Heart left ventricle (tissue), 16 donors: ENCODE measurements at places on chromosomes 6 and 20.
A peak's percentile ranks its signal among the peaks of the same experiment; 100 is the strongest.

- no peak for DNase-seq
Observed at GRCh38 chr6:48233063-48233462, 122.1 kb upstream of the PTCHD4 start.

DNA sequence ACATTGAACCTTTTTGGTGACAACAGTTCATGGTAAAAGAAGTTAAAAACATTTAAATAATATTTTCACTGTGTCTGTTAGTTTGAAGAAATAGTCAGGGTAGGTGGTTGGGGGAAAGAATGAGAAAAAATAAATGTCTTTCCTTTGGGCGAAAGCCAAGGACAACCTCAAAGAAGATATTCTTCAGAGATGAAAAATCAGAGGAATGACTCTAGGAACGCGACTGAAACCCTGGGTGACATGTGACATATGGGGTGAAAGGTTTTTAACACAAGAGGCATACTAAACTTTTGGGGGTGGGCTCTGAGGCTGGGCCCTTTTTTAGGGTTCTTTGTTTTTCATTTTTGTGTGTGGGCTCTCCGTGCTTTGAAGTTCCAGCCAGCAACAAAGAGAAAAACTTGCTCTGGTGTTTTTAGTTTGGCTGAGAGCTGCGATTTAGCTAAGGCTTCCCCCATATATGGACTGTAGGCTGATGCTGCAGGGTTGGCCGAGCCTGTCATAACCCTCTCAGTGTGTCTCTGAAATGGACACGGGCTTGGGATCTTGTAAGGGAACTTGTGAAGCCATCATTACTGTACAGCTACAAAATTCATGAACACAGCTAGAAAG lies 610.1 kb upstream of the ARID1B start:
- no peak for DNase-seq

GRCh38 chr20:17645546-17646208 lies 36.4 kb downstream of the RRBP1 start:
- DNase-seq: peak; percentile 4

GRCh38 chr6:111721753-111722154 lies 116.1 kb upstream of the TRAF3IP2 start:
- no peak for DNase-seq

- DNase-seq: no peak
Observed at GRCh38 chr6:53347250-53347920, 1.4 kb downstream of the ELOVL5 start.

GRCh38 chr6:26420688-26421171 lies 18.7 kb downstream of the BTN3A1 start:
- DNase-seq: no peak

DNA sequence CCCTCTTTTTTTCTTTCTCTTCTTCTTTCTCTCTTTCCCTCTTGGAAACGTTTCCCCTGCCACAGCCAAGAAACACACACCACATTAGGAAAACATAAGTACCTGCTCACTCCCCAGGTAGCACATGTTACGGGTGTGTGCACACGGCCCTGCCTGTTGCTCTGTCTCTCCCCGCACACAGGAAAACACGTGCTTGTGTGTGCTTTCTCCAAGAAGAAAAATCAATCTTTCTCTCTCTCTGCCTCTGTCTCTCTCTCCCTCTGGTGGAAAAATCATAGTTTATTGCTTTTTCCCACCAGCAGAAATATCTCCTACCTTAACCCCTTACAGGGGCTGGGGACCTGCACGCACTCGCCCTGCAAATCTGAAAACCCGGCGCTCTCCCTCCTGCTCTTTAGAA lies 102.3 kb downstream of the EDN3 start:
- no peak for DNase-seq

- DNase-seq: no peak
Observed at GRCh38 chr20:36144336-36144735, 10.2 kb upstream of the EPB41L1 start.

DNA sequence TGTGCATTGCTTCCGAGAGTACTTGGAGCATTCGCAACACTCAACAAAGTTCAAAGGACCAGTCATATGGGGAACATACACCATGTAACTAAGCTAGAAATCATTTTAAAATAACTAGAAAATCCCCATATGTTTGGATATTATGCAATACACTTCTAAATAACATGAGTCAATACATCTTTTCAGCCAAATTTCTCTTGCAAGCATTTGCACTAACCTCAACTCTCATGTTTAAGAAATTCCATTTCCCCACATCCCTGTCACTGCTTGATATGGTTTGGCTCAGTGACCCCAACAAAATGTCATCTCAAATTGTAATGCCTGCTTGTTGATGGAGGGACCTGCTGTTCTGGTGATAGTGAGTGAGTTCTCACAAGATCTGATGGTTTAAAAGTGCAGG lies 85.7 kb upstream of the CST7 start:
- DNase-seq: no peak
